ENCODE measurements at places on chromosomes 3 and 15. TPM values are rescaled to one million over a fixed set of nuclear protein-coding genes. Genes with fewer than 3 reads are reported as not detected.

METTL6 gene
- total RNA-seq, result 19.5 TPM

- H3K27ac ChIP-seq, result no peak overlapping the region
- no peaks in the 10 kb centered on the region for H3K36me3 ChIP-seq
- no peak for DNase-seq
- H3K27me3 ChIP-seq, result peaks cover 11% of the 10 kb centered on the region
- no peaks in the 10 kb centered on the region for H3K4me1 ChIP-seq
- no peak overlapping the region for H3K4me3 ChIP-seq
Measured at GRCh38 chr3:170740726-170741591, 129.0 kb downstream of the RPL22L1 start.

GRCh38 chr3:171606151-171606751 lies 146.0 kb upstream of the TNIK start:
- H3K4me1 ChIP-seq, result no peaks in the 10 kb centered on the region
- H3K36me3 ChIP-seq, result no peaks in the 10 kb centered on the region
- no peaks in the 10 kb centered on the region for H3K27me3 ChIP-seq
- H3K27ac ChIP-seq, result no peak overlapping the region

LTF gene
- total RNA-seq, result not detected

GRCh38 chr3:60555686-60556354 lies 695.4 kb downstream of the FHIT start:
- H3K27me3 ChIP-seq, result no peaks in the 10 kb centered on the region
- H3K36me3 ChIP-seq, result no peaks in the 10 kb centered on the region
- H3K27ac ChIP-seq, result no peak overlapping the region
- no peak overlapping the region for H3K4me3 ChIP-seq

- H3K4me3 ChIP-seq, result no peak overlapping the region
- DNase-seq, result no peak
- H3K27ac ChIP-seq, result no peak overlapping the region
- H3K36me3 ChIP-seq, result peaks cover 25% of the 10 kb centered on the region
Measured at GRCh38 chr3:69186575-69187093, 64.2 kb upstream of the LMOD3 start.

- H3K36me3 ChIP-seq, result peaks cover 3% of the 10 kb centered on the region
- no peaks in the 10 kb centered on the region for H3K27me3 ChIP-seq
- H3K4me1 ChIP-seq, result peaks cover 10% of the 10 kb centered on the region
- H3K4me3 ChIP-seq, result no peak overlapping the region
- DNase-seq, result no peak
- H3K27ac ChIP-seq, result no peak overlapping the region
Measured at GRCh38 chr3:141280086-141280485, 48.5 kb downstream of the PXYLP1 start.

GRCh38 chr15:57540211-57540610 lies 51.5 kb upstream of the MYZAP start:
- H3K4me1 ChIP-seq, result peaks cover 2% of the 10 kb centered on the region
- peak; percentile 15 for DNase-seq
- no peak overlapping the region for H3K4me3 ChIP-seq
- H3K36me3 ChIP-seq, result no peaks in the 10 kb centered on the region
- peaks cover 2% of the 10 kb centered on the region for H3K27me3 ChIP-seq
- no peak overlapping the region for H3K27ac ChIP-seq

GRCh38 chr3:171528102-171528501 lies 67.9 kb upstream of the TNIK start:
- H3K27ac ChIP-seq, result no peak overlapping the region
- H3K4me1 ChIP-seq, result peaks cover 7% of the 10 kb centered on the region
- DNase-seq, result no peak
- H3K36me3 ChIP-seq, result no peaks in the 10 kb centered on the region
- H3K4me3 ChIP-seq, result no peak overlapping the region
